T-helper 1 cell (primary cell): ENCODE measurements at places on chromosomes 2 and 18.

GRCh38 chr2:169162613-169163012 is 93.2 kb downstream of the DHRS9 start:
- no peak for DNase-seq

DNA sequence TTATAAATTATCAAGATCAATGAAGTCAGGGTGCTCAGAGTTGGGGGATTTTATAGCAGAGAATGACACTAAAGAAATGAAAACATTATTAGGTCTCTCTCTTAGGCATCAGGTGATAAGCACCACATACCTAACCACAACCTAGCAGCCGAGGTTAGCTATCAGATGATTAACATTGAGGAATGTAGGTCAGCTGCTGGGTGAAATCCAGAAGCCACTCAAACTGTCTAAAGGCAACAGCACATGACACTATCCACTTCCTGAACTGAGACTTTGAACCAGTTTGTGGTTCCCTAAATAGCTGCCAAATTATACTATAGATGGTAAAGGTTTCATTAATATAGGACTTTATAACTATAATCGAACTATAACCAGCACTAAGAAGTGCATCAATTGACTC is 4.7 kb downstream of the EPG5 start:
- peak; percentile 31 for DNase-seq

GRCh38 chr2:176601066-176601465 is 331.8 kb downstream of the MTX2 start:
- no peak for DNase-seq

- DNase-seq = no peak
Observed at GRCh38 chr2:128784626-128785306, 466.1 kb upstream of the HS6ST1 start.

- DNase-seq = no peak
Observed at GRCh38 chr2:31989946-31990345, 20.9 kb downstream of the MEMO1 start.

DNA sequence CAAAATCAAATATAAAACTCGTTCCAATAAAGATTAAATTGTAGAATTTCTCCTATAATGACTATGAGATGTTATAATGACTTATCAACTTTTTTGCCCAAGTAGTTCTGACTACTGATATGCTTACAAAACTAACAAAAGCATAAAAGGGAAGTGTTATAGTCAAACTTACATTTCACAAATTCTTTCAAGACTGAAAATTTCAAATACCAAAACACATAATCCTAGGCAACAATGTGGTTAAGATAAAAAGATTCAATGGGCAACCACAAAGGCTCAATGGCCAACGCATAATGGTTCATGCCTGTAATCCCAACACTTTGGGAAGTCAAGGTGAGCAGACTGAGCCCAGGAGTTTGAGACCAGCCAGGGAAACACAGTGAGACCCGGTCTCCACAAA is 135.7 kb downstream of the USP34 start:
- no peak for DNase-seq

GRCh38 chr2:240319855-240320203 is 115.6 kb upstream of the GPC1 start:
- no peak for DNase-seq

GRCh38 chr2:236863729-236864126 is 222.0 kb upstream of the COPS8 start:
- no peak for DNase-seq

DNA sequence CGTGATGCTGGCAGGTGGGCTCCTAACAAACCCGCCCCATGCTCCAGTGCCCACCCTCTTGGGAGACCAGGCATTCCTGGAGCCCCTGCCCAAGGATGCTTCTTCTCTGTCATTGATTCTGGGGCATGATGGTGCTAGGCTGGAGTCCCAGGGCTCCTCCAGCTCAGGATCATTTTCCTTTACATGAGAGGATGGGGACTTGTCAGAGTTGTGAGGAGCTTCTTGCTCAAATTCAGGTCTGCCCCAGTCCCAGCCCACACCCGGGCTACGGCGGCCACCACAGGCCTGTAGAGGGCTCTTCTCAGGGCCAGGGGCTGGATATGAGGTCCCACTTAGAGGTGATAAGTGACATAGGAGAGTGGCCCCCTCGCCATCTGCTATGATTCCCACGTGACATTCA is 141.1 kb upstream of the COPS8 start:
- DNase-seq = no peak

- DNase-seq = no peak
Observed at GRCh38 chr2:216956820-216957493, 97.1 kb upstream of the TNP1 start.

- DNase-seq = no peak
Observed at GRCh38 chr2:67689186-67689585, 292.1 kb downstream of the ETAA1 start.

DNA sequence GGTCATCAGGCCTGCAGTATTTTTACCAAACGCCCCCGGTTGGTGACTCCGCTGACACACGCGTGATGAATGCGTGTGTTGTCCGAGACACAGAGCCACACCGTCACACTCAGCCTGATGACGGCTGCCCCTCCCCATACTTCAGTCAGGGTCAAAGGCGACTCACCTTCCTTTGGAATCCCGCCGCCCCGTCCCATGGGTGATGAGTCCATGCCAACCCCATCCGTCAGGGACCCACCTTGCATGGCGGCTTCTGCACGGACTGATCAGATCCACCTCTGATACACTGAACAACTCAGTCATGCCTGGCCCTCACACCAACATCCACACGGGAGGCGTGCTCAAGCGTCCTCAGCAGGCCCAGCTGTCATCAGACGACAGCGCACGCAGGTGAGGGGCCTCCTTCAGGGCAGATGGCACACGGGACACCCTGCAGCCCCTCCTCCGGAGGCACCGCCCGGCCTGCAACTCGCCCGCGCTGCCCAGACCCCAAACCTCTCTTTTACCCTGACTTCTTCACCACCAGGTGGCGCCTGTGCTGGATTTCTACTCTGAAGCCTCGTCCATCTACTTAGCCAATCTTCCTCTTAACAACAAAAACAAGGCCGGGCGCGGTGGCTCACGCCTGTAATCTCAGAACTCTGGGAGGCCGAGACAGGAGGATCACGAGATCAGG is 89.2 kb downstream of the ZNF516 start:
- no peak for DNase-seq

DNA sequence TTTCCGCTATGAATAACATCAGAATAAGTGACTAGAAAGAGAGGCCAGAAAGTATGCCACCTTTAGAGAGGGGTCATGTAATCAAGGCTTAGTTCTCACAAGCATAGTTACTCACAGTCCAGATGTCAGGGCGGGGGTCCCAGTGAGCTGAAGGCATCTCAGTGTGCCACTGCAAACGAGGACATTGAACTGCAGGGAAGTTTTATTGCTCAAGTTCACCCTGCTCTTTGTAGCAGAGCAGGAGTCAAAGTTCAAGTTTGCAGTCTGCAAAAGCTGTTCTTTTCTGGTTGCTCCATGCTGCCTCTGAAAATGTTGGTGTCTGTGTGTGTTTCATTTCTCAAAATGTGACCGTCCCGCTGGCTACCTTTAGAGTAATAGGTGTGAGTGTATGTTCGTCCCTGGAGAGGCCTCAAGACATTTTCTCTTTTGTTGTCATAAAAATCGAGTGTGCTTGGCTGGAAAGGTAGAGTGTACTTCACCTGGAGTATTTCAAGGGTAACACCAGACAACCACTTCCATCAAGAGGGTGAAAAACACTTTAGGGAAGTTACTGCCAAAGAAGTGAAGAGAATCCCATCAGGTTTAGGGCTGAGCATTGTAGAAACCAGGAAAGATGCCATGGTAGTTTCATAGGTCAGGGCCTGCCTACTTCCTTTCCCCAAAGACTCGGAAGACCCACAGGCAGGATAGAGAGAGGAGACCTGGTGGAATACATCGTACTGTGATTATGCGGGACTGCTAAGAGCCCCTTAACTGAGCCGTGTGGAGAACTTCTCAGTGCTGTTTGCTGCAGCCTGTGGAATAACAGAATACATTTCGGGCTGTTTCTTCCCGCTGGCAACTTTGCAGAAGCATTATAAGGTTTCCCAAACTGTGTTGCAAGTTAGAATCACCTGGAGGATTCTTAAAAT is 89.9 kb downstream of the LYPD6 start:
- no peak for DNase-seq

- no peak for DNase-seq
Observed at GRCh38 chr2:25053041-25053440, 11.2 kb downstream of the EFR3B start.

- no peak for DNase-seq
Observed at GRCh38 chr18:3264362-3264761, 2.4 kb downstream of the MYL12B start.

DNA sequence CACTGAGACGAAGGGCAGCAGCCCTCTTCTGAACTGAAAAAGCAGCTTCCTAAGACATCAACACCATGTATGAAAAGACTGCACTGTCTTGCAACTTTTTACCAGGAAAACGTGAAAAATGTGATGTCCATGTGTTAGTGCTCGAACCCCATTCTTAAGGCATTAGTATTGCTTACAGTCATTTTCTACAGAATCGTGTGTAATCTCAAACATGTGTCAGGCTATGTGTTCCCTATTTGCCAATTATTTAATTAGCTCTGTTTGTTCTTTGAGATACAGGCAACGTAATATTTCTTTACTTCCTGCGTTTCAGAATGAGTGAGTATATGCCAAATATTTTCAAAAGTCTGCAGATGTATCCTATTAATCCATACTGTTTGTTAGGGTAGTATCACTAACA is 307.7 kb upstream of the CCDC68 start:
- DNase-seq = no peak

DNA sequence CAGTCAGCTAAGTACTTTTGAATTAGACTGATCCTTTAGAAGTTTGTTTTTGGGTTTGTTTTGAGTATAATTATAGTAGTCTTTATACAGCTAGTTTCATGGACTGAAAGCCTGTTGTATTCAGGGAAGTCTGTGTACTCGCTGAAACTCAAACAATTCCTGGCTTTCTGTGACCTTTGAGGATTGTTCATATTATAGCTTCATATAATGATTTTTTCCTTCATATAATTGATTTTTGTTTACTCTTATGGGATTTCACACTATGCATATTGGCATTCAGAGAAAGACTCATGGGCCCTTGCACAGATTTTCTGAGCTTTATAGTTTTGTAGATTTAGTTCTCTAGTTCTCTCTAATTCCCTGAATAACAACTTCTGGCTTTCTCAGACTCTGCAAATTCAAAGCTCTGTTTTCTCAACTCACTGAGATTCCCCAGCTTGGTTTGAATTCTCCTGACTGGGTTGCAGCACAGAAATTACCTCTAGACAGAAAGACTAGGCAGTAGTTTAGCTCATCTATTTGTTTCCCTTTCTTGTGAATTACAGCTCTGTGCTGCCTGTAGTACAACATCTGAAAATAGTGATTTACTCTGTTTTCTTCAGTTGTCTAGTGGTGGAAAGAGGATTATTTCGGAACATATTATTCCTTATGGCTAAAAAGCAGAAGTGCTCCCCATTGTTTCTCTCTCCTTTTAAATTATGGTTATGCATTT is 495.9 kb upstream of the CNTNAP5 start:
- DNase-seq = no peak

- no peak for DNase-seq
Observed at GRCh38 chr2:236546561-236547002, 23.0 kb upstream of the ACKR3 start.

- DNase-seq = no peak
Observed at GRCh38 chr18:76179257-76179656, 315.8 kb downstream of the ZNF516 start.

DNA sequence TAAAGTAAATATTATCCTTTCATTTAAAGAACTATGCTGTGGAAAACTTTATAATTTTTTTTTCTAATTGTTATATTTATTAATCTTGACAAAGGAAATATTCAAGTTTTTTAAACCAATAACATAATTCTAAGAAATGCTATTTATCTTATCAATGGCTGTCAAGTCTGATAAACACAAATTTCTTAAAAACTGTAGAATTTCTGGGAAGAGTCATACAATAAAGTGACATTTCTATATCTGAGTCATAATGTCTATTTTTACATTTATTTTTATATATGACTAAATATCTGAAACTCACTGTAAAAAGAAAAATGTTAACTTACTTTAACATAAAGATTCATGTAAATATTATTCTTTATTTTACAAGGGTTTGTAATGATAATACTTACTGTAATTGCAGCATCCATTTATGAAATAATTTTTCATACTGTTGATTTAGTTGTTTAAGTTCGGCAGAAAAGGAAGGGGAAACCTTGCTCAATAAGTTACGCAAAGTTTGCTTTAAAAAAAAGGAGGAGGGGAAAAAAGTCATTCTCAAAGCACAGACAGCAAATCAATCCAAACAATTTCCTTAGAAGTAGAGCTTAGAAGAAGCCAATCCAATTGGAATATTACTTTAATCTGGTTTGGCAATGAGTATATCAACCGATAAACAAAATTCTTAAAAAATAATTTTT is 32.4 kb downstream of the ORC2 start:
- no peak for DNase-seq

GRCh38 chr2:220241423-220241822 is 614.0 kb downstream of the SLC4A3 start:
- no peak for DNase-seq

GRCh38 chr18:25737710-25738311 is 352.6 kb downstream of the SS18 start:
- DNase-seq = no peak

DNA sequence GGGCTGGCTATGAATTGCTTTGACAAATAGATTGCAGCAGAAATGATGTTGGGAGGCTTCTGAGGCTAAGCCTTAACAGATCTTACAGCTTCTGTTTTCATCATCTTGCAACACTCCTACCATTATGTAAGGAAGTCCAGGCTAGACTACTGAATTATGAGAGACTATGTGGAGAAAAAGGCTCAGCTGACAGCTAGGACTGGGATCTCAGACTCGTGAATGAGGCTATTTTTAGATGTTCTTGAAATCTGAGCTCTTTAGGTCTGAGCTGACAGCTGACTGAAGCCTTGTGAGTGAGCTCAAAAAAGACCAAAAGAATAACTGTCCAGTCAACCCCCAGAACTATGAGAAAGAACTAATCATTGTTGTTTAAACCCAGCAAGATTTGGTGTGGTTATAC is 70.3 kb downstream of the VWC2L start:
- DNase-seq = no peak

DNA sequence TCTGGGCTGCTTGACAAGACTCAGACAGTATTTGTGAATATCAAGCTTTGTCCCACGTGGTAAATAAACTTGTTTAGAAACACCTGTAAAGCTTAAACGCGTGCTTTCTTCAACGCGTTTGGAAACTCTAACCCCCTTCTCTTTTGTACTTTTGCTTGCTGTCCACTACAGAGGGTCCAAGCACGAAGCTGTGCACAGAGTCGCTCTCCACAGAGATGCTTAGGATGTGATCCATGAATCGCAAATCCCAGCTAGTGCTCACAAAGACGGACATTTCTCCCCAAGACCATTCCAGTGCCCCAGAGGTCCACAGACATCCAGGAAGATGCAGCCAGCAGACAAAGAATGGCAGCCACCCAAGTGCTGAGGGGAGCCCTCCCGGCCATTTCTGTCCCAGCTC is at the start of gene GPR45:
Gene GPR45, plus strand, starts transcription at position 301 of the 400 bp plus-strand sequence. CDS start 116 bp downstream, outside the sequence.
- DNase-seq = no peak

GRCh38 chr2:176817061-176817565 is 395.5 kb upstream of the HNRNPA3 start:
- no peak for DNase-seq

DNA sequence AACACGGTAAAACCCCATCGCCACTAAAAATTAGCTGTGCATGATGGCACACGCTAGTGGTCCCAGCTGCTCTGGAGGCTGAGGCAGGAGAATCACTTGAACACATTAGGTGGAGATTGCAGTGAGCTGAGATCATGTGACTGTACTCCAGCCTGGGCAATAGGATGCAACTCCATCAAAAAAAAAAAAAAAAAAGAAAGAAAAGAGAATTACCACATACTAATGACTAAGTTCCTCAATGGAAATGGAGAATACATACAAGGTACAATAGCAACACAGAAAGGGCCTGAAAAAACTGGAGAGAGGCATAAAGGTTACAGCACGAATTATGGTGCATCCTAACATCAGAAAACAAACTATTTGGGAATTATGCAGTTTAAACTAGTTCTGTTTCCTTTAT is 81.3 kb downstream of the CDH2 start:
- no peak for DNase-seq
